NCI-H1436 (cell line): ENCODE measurements at places on chromosomes 3 and 15.

GRCh38 chr3:38141952-38142273, 3.5 kb downstream of the MYD88 start:
- DNase-seq = no peak

DNA sequence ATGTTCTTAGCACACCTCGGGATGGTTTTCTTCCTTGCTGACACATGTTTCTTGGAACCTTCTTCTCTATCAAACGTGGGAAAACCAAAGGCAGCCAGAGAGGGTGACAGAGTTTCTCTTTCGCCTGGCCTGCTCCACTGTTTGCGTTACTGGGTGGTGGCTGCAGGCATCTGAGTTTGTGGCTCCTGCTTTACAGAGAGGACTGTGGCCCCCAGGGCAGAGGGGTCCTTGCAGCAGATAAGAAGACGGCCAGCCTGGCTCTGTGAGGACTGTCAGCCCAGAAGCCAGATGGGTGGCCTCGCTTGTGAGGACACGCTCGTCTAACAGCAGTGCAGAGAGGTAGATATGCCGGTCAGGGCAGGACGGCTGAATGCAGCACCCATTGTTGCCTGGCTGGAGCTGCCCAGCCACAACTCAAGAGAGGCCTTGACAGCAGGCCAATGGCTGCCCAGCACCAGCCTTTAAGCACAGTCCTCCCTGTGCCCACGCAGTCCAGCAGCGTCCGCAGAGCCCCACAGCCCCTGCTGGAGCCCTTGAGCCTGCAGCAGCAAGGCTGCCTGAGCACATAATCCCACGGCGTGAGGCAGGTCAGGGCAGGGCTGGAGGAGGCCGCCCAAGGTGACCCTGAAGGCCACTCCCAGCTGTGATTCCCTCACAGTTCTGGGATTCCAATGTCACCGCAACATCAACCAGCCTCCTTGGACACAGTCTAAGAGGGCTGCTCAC, 15.0 kb upstream of the SPTBN5 start:
- DNase-seq = no peak

- no peak for DNase-seq
Measured at GRCh38 chr3:46895204-46895660, 17.7 kb downstream of the PTH1R start.

DNA sequence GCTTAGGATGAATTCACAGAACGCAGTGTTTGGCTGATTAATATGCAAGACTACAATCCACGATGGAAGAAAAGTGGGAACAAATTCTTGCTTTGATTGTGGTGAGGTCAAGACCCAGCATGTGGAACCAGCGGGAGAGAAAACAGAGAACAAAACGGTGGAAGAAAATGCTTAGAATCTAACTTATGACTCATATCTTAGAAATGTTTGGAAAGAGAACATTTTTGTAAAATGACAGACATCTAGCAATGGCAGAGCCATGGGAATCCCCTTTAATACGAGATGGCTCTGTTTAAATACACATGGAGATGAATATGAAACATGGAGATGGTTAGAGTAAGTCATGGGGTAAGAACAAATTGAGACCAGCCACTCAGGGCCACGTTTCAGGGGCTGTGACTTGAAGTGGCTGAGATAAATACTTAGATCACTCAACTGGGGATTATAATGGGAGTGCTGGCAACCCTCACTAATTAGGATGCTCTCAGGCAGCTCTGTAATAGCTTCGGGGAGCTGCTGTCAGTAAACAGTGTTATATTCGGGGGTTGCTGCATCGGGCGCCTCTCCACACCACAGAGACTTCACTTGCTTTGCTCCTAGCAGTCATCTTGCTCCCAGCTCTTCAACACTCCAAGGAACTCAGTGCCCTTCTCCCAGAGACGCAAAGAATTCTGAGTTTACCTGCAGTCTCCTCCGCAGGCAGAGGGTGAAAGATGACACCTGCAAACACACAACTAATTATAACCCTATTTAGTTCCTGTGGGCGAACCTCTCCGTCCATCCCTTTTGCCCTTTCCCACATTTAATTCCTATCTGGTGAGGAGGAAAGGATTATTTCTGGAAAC, 68.0 kb upstream of the ONECUT1 start:
- DNase-seq = no peak

- DNase-seq = no peak
Measured at GRCh38 chr15:70566989-70567388, 196.4 kb downstream of the UACA start.

DNA sequence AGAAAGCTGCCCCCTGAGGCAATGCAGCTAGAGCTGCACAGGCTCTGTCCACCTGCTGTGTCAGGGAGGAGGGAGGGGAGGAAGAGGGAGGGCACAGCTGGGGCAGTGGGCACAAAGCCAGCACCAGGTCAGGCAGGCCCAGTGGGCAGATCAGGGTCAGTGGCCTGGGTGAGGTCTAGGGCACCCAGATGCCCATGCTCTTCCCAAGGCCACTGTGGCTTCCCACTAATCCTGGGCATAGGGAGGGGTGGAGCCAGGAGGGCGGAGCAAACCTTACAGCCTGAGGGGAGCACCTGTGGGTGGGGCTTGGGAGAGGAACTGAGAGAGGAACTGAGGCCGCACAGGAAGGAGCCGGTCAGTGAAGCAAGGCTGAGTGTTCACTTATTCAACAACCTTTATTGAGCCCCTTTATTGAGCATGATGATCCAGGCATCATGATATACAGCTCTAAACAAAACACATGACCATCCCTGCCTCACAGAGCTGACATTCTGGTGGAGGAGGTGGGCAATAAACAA, 55.0 kb downstream of the RHCG start:
- DNase-seq = no peak

DNA sequence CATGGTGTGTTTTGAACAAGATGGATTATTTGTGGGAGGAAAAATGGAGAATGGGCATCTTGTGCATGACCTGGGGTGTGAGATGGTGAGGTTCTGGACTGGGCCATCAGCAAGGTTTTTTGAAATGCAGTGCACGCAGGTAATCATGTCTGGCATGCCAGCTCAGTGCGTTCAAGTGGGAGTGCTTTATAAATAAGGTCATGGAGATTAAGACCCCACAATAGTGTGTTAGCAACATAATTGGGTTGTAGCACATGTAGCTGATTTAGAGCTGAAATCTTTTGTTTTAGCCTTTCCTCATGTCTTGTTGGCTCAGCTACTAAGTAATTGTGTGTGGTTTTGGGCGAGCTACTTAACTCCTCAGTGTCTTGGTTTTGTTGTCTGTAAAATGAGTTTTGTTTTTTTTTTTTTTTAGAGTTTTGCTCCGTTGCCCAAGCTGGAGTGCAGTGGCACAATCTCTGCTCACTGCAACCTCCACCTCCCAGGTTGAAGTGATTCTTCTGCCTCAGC, 3.9 kb upstream of the CACNA1D start:
- no peak for DNase-seq
